ENCODE measurements at places on chromosomes 16 and 17. TPM values are rescaled to one million over a fixed set of nuclear protein-coding genes. Genes with fewer than 3 reads are reported as not detected.

DNA sequence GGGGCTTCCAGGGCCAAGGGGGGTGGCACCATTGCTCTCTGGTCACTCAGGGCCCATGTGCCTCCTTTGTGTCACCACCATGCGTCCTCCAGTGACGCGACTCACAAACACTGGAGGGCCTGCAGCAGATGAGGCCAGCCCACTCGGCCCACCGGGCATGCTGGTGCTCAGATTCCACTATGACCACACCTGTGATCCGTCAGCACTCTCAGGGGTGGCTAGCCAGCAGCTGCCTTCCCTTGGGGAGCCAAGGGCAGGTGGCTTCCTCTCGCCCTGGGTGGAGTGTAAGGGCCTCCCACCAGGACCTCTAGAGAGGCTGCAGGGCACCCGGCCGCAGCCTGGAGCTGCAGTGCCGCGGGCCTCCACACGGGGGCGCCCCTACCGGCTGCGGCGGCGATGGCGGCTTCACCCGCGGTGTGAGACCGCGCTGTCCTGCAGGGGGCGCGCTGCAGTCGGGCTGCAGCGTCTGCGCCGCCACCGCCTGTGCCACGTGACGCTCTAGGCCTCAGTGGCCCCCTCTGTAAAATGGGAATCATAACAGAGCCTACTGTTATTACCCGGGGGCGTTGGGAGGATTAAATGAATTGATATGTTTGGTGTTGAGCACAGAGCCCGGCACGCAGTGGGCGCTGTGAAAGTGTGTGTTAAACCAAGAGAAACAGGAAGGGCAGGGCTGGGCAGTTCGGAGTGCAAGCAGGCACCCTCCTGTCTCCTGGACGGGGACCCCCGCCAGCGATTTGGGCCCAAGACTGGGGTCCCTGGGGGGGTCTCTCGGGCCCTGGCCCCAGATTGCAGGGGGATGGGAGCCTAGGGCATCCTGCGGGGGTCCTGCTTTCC, 192.4 kb upstream of the GSE1 start:
- no peak for DNase-seq
- no peaks in the 10 kb centered on the region for H3K36me3 ChIP-seq
- no peak overlapping the region for H3K4me3 ChIP-seq
- no peaks in the 10 kb centered on the region for H3K27me3 ChIP-seq
- no peaks in the 10 kb centered on the region for H3K4me1 ChIP-seq
- no peak overlapping the region for H3K27ac ChIP-seq

DNA sequence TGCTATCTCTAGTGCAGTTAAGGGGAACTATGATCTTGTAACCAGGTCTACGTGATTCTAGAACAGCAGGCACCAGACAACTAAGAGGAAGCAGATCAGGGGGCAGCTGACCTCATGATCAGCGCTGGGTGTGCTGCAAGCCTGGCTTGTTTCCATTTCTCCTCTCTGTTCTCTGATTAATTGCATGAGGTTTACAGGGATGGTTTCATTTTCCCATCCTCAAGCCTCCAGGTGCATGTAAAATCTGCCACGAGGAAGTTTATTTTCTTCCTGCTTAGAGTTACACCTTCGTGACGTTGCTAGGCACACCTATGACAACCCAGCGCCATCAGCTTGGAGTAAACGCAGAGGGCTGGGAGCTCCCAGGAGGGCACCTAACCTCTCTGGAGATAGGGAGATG, 4.3 kb upstream of the NUPR1 start:
- H3K4me1 ChIP-seq, result peaks cover 11% of the 10 kb centered on the region
- no peaks in the 10 kb centered on the region for H3K27me3 ChIP-seq
- no peak overlapping the region for H3K27ac ChIP-seq
- no peak overlapping the region for H3K4me3 ChIP-seq

GRCh38 chr16:88064889-88065746, 113.9 kb downstream of the BANP start:
- H3K4me1 ChIP-seq, result peaks cover 9% of the 10 kb centered on the region
- peak overlapping the region; percentile 11 for H3K27ac ChIP-seq
- DNase-seq, result no peak
- H3K4me3 ChIP-seq, result no peak overlapping the region
- H3K36me3 ChIP-seq, result peaks cover 12% of the 10 kb centered on the region

- peaks cover 3% of the 10 kb centered on the region for H3K36me3 ChIP-seq
- no peak for DNase-seq
- no peaks in the 10 kb centered on the region for H3K4me1 ChIP-seq
- H3K27me3 ChIP-seq, result no peaks in the 10 kb centered on the region
- no peak overlapping the region for H3K4me3 ChIP-seq
Measured at GRCh38 chr17:79977161-79977631, 58.5 kb downstream of the TBC1D16 start.

GRCh38 chr16:81214745-81215166, 23.7 kb upstream of the BCO1 start:
- no peaks in the 10 kb centered on the region for H3K27me3 ChIP-seq
- no peak for DNase-seq
- no peaks in the 10 kb centered on the region for H3K4me1 ChIP-seq
- no peaks in the 10 kb centered on the region for H3K36me3 ChIP-seq

- H3K27me3 ChIP-seq, result no peaks in the 10 kb centered on the region
- DNase-seq, result peak; percentile 58
- H3K27ac ChIP-seq, result peak overlapping the region; percentile 87
- H3K4me1 ChIP-seq, result peaks cover 89% of the 10 kb centered on the region
Measured at GRCh38 chr16:70703041-70703834, 17.4 kb upstream of the MTSS2 start.

GRCh38 chr16:22428654-22429053, 54.2 kb upstream of the CDR2 start:
- DNase-seq, result no peak
- no peak overlapping the region for H3K27ac ChIP-seq
- H3K36me3 ChIP-seq, result peaks cover 16% of the 10 kb centered on the region
- no peak overlapping the region for H3K4me3 ChIP-seq
- H3K27me3 ChIP-seq, result no peaks in the 10 kb centered on the region
- H3K4me1 ChIP-seq, result peaks cover 19% of the 10 kb centered on the region

- no peaks in the 10 kb centered on the region for H3K4me1 ChIP-seq
- no peak for DNase-seq
- no peak overlapping the region for H3K4me3 ChIP-seq
- no peak overlapping the region for H3K27ac ChIP-seq
- H3K36me3 ChIP-seq, result peaks cover 56% of the 10 kb centered on the region
Measured at GRCh38 chr17:16552637-16553045, 16.4 kb downstream of the ZNF287 start.

DNA sequence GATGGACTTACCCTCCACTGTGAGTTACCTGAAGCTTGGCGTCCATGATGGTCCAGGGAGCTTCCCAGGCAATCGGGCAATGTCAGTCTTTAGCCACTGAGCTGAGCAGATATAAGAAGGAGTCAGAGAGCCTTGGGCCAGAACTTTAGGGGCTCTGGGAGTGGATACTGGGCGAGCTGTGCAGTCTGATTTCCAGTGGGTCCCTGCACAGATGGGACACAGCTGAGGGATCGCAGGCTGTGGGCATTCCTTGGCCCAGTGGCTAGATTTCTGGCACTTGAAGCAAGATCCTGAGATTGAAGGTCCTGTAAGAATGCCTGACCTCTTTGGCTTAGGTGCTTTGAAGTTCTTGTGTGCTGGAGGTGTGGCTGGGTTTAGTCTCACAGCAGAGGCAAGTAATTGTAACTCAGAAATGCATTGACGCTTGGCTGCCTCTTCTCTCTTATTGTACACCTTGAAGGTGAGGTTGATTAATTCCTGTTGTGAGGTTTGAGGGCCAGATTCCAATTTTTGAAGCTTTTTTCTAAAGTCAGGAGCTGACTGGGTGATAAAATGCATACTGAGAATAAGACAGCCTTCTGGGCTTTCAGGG, 2283.8 kb downstream of the TP53TG3F start:
- H3K4me1 ChIP-seq, result no peaks in the 10 kb centered on the region
- no peaks in the 10 kb centered on the region for H3K27me3 ChIP-seq
- no peak for DNase-seq
- H3K27ac ChIP-seq, result no peak overlapping the region
- no peak overlapping the region for H3K4me3 ChIP-seq

ARHGAP44 gene
- 7.3 TPM for total RNA-seq

CDC42EP4 gene
- 73.8 TPM for total RNA-seq

Data from thoracic aorta (tissue), 2 donors.